Amniotic stem cell (primary cell): ENCODE measurements at places on chromosomes 7 and 10.

- no peak for DNase-seq
These were observed 174.4 kb downstream of the CREB5 start for GRCh38 chr7:28586736-28587135.

GRCh38 chr7:16604054-16604453, 41.5 kb downstream of the ANKMY2 start:
- no peak for DNase-seq

GRCh38 chr10:75544993-75545706, 113.7 kb downstream of the LRMDA start:
- no peak for DNase-seq

GRCh38 chr7:32062150-32062549, 8.1 kb downstream of the PDE1C start:
- DNase-seq: no peak

DNA sequence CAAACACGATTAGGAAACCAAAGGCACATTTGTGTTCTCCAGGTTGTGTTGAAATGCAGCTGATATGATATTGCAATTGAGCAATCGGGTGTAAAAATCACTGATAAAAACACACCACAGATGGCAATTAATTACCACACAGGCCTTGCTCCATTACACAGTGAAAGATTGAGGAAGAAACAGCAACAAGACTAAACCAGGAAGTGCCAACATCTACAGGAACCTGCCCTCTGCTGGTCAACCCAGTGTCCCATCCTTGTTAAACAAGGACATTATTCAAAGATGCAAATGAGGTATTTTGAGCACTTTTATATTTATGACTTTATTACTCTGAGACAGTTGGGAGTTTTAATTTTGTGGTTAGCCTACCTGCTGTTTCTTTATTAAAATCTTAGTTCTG, 765.6 kb upstream of the GHITM start:
- no peak for DNase-seq

GRCh38 chr10:36191009-36191408, 548.9 kb upstream of the FZD8 start:
- DNase-seq: no peak

DNA sequence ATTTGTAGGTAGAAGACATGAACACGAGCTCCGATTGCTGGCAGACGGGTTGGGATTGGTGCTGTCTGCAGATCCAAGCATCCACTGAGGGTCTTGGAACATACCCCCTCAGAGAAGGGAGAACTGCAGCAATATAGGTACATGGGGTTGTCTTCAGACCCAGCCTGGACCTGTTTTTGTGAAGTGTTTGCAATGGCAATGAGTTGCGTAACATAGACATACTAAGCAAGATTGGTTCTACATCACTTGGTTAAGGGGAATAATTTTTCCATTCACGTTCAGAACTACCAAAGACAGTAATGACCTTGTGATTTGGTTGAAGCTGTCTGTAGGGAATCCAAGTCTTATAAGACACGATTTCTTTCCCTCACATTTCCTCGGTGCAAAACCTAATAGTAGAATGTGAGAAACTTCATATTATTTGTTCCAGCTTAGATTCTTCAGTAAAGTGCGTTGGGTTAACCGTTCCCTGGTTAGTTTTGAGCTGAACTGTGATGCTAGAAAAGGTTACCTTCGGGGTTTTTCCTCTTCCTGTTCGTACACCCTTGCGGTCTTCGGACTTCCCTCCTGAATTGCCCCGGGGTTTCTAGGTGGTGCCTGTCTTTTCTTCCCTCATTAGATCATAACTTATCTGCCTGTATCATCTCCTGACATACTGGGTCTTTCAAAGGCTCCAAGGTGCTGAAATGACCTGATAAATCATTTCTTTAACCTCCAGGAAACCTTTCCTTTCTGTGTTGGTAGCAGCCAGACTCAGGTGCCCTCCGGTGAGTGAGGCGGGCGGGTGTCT, 14.4 kb downstream of the PROSER2 start:
- DNase-seq: no peak

DNA sequence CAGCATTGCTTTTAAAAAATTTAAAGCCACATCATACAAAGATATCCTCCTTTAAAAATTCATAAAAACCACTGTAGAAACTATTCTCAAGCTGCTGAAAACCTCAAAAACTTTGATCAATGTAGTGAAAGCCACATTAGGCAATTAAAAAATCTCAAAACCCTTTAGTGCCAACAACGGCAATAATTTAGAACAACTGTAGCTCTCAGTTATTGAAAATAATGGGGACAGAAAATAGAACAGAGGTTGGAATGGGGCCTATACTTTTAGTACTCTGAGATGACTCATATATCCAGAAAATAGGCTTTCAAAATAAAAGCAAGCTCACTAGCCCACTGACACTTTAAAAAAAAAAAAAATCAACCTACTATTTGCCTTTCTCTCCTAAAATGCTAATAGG, 87.5 kb downstream of the GSAP start:
- DNase-seq: no peak

- no peak for DNase-seq
These were observed 21.9 kb downstream of the ARHGAP22 start for GRCh38 chr10:48582970-48583369.

DNA sequence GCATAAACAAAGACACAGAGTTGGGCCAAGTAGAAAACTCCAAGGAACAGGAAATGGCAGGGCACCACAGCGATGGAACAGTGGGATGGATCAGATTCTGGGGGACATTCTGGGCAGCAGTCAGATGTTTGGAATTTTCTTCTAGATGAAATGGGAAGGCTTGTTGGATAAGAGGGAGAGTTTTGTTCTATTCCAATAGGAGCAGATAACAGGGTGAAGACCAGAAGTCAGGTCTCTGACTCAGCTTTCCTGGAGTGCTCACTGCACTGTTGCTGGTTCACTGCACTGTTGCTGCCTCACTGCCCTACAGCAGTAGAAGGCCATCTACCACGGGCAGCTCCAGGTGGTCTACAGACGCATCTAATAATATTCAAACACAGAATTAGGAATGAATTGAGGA, 135.6 kb downstream of the ATE1 start:
- DNase-seq: no peak

- no peak for DNase-seq
These were observed 2.5 kb upstream of the BRI3 start for GRCh38 chr7:98278936-98279335.

DNA sequence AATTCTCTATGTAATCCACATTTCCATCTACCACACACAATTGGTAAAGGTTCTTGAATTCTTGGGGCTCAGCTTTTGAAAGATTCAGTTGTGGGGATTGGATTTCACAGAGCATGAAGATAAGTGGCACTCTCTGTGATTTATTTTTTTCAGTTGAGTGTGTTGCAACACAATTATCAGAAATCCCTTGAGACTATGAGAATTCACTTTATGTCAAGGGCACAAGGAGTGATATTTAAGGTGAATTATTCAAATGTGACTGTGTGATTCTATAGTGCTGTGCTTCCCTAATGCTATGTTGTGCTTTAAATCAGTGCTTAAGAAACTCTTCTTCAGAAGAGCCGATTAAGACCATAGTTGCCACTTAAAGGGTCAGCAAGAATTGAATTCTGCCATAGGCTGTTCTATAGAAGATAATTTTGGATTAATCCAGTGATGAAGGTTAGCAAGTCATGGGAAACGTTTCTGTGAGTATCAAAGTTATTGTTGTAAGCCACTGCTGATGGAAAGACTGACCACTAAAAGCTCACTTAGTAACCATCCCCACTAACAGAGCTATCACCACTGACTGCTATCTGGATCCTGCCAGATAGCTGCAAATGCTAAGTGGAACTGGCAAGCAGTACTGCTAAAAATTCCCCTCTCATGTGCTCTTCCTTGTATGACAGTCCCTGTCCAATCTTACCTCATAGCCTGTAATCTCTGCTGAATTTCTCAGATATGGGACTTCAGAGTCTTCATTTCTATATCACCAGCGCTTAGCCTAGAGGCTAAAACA, 134.0 kb upstream of the SEMA3D start:
- DNase-seq: no peak

GRCh38 chr7:100418930-100419659, 9.4 kb downstream of the ZCWPW1 start:
- peak; percentile 4 for DNase-seq

DNA sequence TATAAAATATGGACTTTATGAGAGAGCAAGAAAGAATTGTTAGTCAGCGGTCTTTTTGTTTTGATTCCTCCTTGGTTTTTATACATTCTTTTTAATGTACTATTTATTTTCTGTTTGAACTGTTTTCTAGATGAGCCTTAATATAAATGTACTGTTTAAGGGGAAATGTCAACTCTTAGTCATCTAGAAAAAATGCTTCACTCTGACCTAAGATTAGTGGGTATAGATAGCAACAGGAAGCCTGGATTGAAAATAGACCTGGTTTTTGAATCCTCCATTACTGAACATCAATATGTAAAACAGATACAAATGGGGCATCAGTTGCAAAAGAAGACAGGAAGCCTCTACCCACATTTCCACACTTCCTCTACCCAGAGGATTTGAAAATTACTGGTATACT, 87.8 kb downstream of the CHRM2 start:
- no peak for DNase-seq

DNA sequence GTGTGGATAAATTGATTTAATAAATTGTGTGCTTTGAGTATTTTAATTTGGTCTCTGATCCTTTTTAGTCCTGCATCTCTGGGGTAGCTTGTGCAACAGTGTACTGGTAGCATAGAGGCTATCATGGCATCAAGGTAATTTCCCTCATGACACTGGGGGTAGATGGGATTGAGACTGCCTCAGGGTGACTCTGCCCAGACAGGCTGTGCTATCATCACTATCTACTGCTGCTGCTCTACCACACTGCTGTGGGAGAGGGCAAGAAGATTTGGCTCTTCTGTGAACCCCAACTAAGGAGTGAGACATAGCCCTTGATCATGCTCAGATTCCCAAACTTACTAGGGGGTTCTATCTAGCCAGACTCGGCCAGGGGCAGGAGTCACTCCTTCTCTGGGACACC, 43.6 kb upstream of the JAZF1 start:
- DNase-seq: no peak

DNA sequence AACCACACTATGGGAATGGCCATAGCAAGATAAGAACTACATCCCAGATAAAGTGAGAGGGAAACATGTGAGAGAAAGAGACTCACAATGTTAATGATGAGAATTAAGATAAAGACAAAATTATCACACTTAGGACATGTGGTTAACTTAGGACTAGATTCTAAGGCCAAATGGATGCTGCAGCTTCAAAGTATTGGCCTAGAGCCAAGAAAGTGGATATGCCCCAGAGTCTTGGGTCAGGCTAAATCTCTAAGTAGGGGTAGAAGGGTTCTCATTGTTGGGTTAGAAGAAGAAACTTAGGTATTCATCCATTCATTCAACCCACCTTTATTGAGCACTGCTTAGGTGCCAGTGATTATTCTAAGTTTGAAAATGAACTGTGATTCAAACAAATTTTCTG, 818.0 kb downstream of the PHTF2 start:
- no peak for DNase-seq

DNA sequence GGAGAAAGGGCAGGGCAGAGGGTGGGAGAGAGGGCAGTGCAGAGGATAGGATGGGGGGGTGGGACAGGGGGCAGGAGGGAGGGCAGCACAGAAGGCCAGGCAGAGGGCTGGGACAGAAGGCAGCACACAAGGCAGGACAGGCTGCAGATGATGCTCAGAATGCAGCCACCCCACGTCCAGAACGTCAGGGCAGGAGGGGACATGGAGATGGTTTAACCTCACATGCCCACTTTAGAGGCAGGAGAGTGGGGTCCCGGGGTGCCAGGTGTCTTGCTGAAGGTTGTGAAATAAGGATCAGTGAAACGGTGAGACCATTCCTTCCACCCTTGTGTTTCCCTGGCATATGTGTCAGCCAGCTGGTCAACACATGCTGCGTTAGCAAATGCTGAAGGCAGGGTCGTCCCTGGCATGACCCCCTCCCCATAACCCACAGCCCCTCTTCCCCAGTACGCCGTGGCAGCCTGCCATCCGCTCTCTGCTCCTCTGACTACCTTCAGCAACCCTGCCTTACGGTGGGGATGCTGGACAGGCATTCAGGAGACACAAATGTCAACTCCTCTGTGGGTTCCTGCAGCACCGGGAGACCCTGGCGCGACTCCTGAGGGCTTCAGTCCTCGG, 592.1 kb downstream of the DNAJB6 start:
- DNase-seq: no peak

DNA sequence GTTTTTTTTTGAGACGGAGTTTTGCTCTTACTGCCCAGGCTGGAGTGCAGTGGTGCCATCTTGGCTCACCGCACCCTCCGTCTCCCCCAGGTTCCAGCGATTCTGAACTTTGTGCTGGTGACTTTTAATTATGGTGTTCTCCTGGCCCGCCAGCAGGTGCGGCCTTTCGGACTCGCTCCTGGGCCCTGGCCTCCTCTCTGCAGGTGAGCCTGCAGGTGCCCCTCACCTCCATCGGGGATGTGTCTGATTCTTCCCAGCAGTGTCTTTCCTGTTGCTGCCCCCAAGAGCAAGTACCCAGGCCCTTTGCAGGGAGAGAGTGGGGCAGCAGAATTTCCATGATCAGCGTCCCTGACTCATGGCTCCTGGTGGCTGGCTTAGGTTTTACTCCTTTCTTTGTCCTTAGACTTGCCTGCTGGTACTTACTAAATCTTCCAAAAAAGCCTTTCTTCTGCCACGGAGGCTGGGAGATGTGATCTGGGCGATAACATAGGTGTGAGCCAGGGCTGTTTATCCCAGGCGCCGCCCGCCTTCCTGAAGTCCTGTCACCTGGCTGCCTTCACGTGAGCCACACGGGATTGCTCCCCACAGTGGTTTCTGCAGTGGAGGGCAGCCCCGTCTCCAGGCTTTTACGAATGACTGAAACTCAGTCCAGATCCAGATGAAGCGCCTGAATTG, 10.7 kb downstream of the WIPI2 start:
- DNase-seq: no peak

DNA sequence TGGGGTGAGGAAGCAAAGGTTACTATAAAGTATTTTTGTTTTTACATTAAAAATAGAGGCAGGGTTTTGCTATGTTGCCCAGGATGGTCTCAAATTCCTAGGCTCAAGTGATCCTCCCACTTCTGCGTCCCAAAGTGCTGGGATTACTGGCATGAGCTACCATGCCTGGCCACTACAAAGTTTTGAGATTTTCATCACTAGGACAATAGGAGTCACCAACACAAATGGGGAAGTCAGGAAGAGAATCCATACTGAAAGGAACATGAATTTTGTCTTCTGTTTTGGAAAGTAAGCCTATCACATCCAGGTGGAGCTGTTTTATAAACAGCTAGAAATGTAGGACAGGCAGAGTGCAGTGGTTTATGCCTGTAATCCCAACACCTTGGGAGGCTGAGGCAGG, 20.0 kb upstream of the CAPZA2 start:
- no peak for DNase-seq

DNA sequence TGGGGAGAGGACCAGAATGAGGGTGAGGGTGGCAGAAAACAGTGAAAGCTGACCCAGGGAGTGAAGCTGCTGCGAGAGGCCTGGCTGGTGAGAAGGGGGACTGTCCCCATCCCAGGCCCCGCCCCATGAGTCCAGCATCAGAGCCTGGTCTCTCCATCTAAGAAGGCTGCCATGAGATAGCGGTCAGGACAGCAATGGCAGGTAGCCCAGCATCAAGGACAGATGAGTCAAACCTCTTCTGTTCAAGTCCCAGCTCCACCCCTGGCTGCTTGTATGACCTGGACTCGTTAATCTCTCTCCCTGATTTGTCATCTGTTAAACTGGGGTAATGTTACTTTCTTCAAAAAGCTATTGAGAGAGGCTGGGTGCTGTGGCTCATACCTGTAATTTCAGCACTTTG, 22.2 kb downstream of the GPNMB start:
- DNase-seq: no peak
